H4 (cell line): ENCODE measurements at places on chromosomes 6 and 20.

- no peak for DNase-seq
Measured at GRCh38 chr20:3696745-3697587, 15.2 kb upstream of the ADAM33 start.

- DNase-seq = peak; percentile 73
Measured at GRCh38 chr6:52416629-52417151, 3.5 kb upstream of the EFHC1 start.

DNA sequence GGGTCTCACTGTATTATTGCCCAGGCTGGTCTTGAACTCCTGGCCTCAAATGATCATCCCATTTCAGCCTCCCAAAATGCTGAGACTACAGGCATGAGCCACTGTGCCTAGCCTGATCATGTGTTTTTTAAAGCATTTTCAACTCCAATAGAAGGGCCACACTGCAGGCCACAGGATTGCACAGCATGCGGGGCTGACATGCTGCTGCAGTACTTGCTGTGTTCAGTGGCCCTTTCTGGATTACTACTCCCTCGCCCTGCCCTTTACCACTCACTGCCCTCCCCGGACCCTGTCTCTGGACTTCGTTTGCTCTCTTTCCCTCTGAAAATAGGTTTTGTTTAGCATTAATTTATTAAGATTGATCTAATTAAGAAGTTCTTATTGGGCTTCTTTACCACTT is 37.3 kb downstream of the HECA start:
- no peak for DNase-seq

DNA sequence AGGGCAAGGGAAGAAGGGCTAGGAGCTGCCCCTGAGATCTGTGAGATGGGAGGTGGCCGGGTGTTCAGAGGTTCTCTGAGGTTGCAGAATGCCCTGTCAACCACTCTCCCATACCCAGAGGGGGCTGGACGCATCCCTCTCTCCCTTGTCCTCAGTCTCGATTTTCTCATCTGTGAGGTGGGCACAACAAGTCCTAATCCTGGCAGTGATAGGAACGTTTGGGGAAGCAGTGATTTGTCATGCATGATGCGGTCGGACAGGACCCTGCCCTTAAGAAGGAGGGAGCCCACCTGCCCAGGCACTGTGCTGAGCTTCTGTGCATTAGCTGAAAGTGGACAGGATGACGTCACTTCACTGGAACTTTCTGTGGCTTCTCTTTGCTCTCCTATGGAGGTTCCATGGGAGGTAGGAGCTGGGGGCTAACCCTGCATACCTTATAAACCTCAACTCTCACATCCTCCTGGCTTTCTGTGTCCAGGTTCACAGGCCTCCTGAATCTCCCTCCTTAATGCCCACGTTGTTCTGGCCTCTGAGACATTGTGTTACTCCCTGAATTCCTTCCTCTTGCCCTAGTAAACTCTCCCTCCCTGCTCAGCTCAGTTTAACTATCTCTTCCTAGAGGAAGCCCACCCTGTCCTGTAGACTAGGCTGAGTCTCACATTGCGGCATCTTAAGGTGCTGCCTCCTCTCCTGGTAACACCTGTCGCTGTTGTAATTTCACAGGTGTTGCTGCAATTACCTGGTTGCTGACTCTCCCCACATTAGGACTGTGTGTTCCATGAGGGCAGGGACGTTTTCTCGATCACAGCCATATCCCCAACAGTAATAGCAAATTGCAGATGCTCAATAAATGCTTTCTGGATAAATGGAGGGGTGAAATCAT is 30.1 kb upstream of the CSNK2A1 start:
- no peak for DNase-seq

GRCh38 chr6:143015300-143015706 is 45.4 kb upstream of the AIG1 start:
- DNase-seq = no peak

- no peak for DNase-seq
Measured at GRCh38 chr6:32247401-32247800, 23.5 kb upstream of the NOTCH4 start.

- no peak for DNase-seq
Measured at GRCh38 chr6:108673602-108674001, 112.9 kb downstream of the FOXO3 start.

DNA sequence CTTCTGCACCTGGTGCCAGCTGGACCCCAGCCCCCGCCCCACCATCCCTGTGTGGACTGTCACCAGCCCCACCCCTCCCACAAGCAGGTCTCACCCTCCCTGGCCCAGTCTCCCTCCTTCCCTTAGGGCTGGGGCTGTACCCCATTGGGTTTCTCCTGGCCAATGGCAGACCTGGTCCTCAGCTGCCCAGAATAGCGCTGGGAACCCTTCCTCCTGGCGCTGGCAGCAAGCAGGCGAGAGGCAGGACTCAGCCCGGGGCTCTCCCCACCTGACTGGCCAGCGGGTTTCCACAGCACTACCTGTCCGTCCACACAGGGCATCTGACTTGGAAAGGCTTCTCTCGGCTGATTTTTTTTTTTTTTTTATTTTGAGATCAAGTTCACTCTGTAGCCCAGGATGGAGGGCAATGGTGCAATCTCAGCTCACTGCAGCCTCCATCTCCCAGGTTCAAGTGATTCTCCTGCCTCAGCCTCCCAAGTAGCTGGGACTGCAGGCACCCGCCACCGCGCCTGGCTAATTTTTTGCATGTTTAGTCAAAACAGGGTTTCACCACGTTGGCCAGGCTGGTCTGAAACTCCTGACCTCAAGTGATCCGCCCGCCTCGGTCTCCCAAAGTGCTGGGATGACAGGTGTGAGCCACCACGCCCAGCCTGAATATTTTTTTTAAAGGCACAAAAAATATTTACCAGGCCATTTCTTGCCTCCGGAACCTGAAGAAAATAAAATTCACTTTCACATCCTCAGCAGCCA is 21.6 kb upstream of the CHRNA4 start:
- DNase-seq = no peak
